ENCODE measurements at places on chromosomes 1 and 21. TPM values are rescaled to one million over a fixed set of nuclear protein-coding genes. Genes with fewer than 3 reads are reported as not detected.

The OR2T35 gene
- not detected for total RNA-seq

The IGSF3 gene
- 10.8 TPM for total RNA-seq

The GPBP1L1 gene
- total RNA-seq, result 142 TPM

The STUM gene
- total RNA-seq, result not detected

Data from H4 (cell line).